ENCODE measurements at places on chromosomes 5 and 9. TPM values are rescaled to one million over a fixed set of nuclear protein-coding genes. Genes with fewer than 3 reads are reported as not detected.

GABRP gene
- 0.21 TPM for total RNA-seq

MEIKIN gene
- not detected for total RNA-seq

SPATA31C1 gene
- not detected for total RNA-seq

CATSPER3 gene
- total RNA-seq, result not detected

DNA sequence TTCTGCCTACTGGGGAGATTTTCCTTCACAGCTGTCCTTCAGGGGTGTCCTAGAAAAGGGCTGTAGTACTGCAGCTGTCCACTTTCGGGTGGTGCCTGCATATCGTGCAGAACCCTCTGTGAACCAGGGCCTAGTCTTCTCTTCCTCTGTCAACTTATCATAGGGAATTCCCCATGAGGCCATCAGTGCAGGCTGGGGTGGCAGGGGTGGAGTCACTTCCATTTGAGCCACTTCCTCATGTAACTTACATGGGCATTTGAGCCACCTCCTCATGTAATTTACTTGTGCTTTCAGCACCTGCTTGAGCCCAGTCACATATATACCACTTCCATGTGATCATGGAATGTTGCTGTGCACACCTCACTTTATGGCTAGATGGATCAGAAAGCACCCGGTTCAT lies 742.0 kb upstream of the RGMB start:
- no peak overlapping the region for H3K4me3 ChIP-seq
- no peaks in the 10 kb centered on the region for H3K36me3 ChIP-seq
- DNase-seq, result no peak

- H3K4me3 ChIP-seq, result no peak overlapping the region
- no peaks in the 10 kb centered on the region for H3K27me3 ChIP-seq
- DNase-seq, result no peak
- H3K4me1 ChIP-seq, result peaks cover 13% of the 10 kb centered on the region
- peaks cover 32% of the 10 kb centered on the region for H3K36me3 ChIP-seq
- H3K27ac ChIP-seq, result no peak overlapping the region
These were observed 40.1 kb downstream of the GGTA1 start for GRCh38 chr9:121459513-121459912.

DNA sequence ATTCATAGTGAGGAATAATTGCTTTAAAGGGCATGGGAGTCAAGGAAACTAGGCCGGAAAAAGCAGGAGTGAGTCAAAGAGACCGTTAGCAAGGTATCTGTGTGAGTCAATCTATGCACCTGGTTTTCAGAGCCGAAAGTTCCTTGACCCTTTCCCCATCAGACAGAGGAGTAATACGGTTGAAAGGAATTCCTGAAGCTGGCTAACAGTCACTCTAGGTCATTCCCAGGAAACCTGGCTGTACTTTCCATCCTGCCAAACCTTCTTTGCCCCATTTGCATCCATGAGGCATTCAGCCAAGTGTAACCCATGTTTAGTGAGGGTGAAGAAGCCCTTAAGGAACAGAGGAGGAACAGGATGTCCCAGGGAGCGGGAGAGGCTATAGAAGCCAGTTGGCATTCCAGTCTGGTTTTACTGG lies 16.2 kb downstream of the RBM18 start:
- no peak for DNase-seq
- H3K27me3 ChIP-seq, result no peaks in the 10 kb centered on the region
- H3K4me1 ChIP-seq, result peaks cover 28% of the 10 kb centered on the region
- H3K4me3 ChIP-seq, result no peak overlapping the region
- peaks cover 91% of the 10 kb centered on the region for H3K36me3 ChIP-seq
- no peak overlapping the region for H3K27ac ChIP-seq

All from heart left ventricle (tissue), 16 donors.